Tibial nerve (tissue), 4 donors: ENCODE measurements at places on chromosomes 4 and X. TPM values are rescaled to one million over a fixed set of nuclear protein-coding genes. Genes with fewer than 3 reads are reported as not detected.
A peak's percentile ranks its signal among the peaks of the same experiment; 100 is the strongest.

The SMPX gene
- not detected for total RNA-seq

The SOD3 gene
- total RNA-seq = 359 TPM

The C4orf46 gene
- 3.6 TPM for total RNA-seq

The GLRA2 gene
- not detected for total RNA-seq

DNA sequence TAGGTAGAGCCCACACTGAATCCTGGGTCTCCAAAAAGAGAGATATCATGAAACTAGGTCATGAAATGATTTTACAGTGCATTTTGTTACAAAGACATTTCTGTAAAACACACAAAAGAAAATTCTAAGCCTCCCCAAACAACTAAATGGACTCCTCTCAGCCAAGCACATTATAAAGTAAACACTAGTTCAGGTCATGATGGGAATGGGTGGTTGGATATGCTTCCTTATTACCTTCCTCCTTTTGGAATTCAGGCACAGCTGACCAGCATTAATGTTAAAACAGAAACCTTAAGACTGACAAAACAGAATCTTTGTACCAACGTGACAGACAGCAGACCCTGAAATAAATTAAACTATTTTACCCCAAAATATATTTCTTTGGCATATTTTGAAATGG is 87.9 kb upstream of the NPY2R start:
- H3K27ac ChIP-seq = no peak overlapping the region
- no peak for DNase-seq
- no peaks in the 10 kb centered on the region for H3K4me1 ChIP-seq
- H3K4me3 ChIP-seq = no peak overlapping the region
- no peaks in the 10 kb centered on the region for H3K36me3 ChIP-seq
- no peaks in the 10 kb centered on the region for H3K27me3 ChIP-seq

DNA sequence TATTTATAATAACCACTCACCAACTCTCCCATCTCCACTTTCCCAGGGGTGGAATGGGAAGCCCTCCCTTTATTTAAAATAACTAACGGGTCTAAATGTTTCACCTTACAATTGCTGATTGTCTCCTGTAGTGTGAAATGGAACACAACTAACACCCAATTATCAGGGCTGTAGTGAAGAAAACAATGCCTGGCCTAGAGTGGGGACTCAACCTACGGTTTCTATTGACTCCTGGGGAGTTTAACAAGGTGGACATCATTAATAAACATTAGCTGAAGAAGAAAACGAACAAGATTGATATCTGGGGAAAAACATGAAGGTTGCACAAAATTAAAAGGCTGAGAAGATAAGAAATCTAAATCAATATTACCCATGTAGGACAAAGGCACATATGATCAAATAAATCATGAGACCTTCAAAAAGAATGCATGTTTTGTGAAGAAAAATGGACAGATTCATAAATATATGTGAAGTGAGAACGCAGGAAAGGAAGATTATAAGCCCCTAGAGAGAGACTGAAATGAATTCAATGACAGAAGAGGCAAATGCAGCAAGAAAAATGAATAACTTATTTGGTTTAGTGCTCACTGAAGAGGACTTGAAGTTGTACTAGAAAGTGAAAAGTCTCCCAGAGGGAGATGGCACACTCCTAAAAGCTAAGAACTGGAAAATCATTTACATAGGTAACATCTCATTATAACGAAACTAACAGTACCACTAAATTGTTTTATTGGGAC is 593.0 kb upstream of the AADAT start:
- DNase-seq = no peak
- no peak overlapping the region for H3K27ac ChIP-seq
- H3K4me1 ChIP-seq = no peaks in the 10 kb centered on the region

DNA sequence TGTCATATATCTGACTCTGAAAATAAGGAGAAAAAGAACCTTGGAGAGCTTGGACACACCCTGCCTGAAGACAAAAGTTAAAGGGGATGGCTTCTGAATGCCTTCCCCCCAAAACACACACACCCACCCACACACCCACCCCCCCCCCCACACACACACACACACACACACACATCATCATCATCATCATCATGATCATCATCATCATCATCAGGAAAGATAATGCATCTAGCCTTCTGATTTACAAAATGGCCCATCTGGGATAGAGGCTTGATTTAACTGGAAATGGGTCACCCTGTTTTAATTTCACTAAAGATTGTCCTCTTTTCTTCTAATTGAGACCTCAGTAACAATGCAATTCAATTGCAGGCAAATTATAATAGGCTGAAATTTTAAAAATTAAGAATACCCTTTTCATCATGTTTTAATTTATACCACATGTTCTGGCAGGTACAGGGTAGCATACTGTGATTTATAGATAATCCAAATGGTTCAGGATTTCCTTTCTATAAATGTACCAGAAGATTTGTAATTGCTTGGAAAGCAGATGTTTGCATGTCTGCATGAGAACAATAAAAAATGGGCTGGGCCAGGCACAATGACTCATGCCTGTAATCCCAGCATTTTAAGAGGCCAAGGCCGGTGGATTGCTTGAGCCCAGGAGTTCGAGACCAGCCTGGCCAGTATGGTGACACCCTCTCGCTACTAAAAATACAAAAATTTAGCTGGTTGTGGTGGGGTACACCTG is 56.5 kb downstream of the TRIM2 start:
- no peak overlapping the region for H3K4me3 ChIP-seq
- no peak overlapping the region for H3K27ac ChIP-seq
- H3K36me3 ChIP-seq = no peaks in the 10 kb centered on the region
- H3K4me1 ChIP-seq = no peaks in the 10 kb centered on the region
- DNase-seq = no peak

DNA sequence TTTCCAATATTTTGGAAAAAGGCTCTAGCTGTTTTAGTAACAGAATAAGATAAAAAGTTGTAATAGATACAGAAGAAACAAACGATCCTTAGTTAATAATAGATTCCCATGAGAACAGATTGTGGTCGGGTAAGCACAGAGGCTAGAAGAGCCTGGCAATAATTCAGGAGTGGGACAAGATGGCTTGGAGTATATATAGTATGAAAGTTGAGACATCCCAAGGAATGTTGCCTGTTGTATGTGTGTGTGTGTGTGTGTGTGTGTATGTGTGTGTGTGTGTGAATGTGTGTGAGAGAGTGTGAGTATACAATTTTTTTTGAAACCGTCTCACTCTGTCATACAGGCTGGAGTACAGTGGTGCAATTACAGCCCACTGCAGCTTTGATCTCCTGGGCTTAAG is 150.7 kb downstream of the PDGFC start:
- DNase-seq = no peak
- no peaks in the 10 kb centered on the region for H3K4me1 ChIP-seq
- no peak overlapping the region for H3K27ac ChIP-seq
- H3K36me3 ChIP-seq = no peaks in the 10 kb centered on the region

- H3K27ac ChIP-seq = no peak overlapping the region
- no peaks in the 10 kb centered on the region for H3K4me1 ChIP-seq
- no peak for DNase-seq
- no peaks in the 10 kb centered on the region for H3K27me3 ChIP-seq
- H3K36me3 ChIP-seq = no peaks in the 10 kb centered on the region
These were observed 34.8 kb downstream of the ASMT start for GRCh38 chrX:1649621-1650020.

DNA sequence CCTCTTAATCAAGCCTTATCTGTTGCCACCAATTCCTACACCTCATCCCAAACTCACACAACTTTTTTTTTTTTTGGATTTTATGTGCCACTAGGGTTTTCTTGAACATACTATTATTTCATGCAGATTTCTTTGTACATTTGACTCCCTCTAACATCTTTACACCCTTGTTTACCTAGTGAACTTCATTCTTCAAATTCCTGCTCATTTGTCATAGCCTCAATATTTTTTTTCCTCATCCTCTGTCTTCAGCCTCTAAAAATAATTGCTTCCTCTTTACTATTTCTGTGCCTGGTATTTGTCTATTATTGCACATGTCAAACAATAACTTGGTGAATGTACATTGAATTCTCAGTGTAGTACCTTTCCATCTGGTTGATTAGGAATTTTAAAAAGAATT is 22.0 kb downstream of the NBDY start:
- no peaks in the 10 kb centered on the region for H3K4me1 ChIP-seq
- H3K4me3 ChIP-seq = no peak overlapping the region
- no peak for DNase-seq
- H3K27ac ChIP-seq = no peak overlapping the region

DNA sequence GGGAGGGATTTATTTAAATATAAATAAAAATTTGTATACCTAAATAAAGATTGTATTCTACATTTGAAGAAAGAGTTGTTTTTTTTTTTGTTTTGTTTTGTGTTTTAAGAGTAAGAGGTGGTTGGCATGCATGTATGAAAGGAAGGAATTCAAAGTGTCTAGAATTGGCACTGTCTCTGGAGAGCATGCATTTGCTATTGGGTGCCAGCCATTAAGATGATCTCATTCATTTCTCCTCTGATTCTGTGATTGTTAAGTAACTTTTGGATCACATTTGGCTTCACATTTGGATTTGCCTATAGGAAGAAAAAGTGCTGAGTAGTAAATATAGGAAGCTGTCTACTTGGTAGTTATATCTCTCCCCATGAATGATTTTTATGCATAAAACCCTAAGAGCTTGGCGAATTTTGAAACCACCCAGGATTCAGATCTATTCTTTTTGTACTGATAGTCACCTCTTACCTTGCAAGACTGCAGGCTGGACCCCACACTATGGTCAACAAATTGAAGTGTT is 7.8 kb upstream of the BOD1L1 start:
- H3K27me3 ChIP-seq = no peaks in the 10 kb centered on the region
- peaks cover 2% of the 10 kb centered on the region for H3K4me1 ChIP-seq
- no peak for DNase-seq
- H3K4me3 ChIP-seq = no peak overlapping the region

DNA sequence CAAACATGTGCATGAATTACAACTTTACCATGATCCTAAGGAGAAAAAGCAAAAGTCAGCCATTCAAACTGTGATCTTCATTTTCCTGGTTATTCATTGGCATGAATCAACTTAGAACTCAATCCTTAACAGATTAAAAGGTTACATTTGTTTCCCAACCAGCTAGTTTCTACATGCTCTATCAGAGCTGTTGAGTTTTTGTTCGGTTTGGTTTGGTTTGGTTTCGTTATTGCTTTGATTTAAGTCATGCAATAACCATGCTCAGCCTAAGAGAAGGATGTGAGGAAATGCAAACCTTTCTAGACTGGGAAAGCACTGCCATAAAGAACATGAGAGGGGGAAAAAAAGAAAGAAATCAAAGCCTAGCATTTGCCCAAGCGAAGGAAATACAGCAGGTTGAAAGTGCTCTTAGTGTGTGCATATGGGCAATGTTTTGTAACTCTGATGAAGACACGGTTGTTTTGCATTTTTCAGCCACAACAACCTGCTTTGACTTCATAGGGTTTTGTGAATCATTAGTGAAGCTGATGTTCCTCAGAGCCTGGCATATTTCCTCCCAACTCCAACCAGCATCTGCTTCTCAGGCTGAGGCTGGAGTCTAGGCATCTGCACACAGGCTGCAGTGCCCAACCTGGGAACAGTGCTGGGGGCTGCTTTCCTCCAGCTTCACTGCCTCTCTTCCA is 234.3 kb downstream of the ZNF674 start:
- H3K36me3 ChIP-seq = no peaks in the 10 kb centered on the region
- no peaks in the 10 kb centered on the region for H3K4me1 ChIP-seq
- no peak overlapping the region for H3K27ac ChIP-seq
- H3K27me3 ChIP-seq = no peaks in the 10 kb centered on the region

- no peaks in the 10 kb centered on the region for H3K36me3 ChIP-seq
- H3K27ac ChIP-seq = no peak overlapping the region
- H3K4me1 ChIP-seq = no peaks in the 10 kb centered on the region
These were observed 30.4 kb upstream of the HPGDS start for GRCh38 chr4:94372991-94373390.

DNA sequence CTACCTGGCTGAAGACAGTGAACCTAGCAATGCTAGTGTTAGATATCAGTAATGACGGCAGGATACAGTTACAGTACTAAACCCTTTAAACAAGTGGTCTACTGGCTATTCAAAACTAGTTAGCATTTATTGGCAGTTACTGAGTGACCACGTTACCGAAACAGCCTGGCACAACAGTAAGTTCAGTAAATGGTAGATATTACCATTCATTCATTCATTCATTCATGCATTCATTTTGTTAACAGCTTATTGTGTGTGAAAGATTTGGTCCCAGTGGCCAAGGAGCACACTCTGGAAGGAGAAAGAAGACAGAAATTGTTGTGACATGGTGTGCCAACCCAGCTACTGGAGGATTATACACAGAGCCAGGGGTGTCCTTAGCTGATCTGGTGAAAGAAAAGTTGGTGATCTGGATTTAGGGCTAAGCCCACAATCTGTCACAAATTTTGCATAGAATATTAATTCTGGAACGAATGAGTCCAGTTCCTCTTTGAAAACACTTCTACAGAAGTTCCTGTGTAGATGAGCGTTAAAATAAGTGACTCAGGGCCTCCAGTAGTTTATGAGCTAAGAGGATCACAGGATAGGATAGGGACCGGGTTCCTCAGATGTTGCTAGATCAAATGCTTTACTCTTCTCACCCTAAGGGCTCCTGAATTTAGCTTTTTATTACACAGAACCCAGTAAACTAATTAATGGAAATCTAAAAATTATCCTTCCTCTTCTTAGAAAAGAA is 179.1 kb downstream of the CBR4 start:
- no peaks in the 10 kb centered on the region for H3K4me1 ChIP-seq
- no peaks in the 10 kb centered on the region for H3K27me3 ChIP-seq
- no peak for DNase-seq
- peak overlapping the region; percentile 76 for H3K4me3 ChIP-seq
- no peaks in the 10 kb centered on the region for H3K36me3 ChIP-seq

DNA sequence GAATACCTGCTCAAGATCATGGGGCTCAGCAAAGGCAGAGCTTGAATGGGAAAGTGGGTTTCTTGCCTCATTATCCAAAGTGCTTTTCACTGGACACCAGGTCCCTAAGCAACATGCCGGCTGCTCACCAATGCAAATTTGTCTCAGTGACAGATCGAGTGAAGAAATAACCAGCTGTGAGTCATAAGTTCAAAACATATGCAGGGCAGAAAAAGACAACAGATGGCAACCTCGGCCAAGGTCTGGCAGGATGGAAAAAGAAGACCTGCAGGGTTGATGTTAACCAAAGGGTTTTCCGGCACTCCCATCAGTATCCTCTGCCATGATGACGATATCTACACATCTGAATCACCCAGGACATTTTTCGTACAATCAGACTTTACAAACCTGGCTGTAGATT is 124.1 kb downstream of the AFAP1 start:
- H3K4me1 ChIP-seq = no peaks in the 10 kb centered on the region
- no peak overlapping the region for H3K27ac ChIP-seq
- H3K27me3 ChIP-seq = no peaks in the 10 kb centered on the region
- no peak for DNase-seq
- no peak overlapping the region for H3K4me3 ChIP-seq
- H3K36me3 ChIP-seq = no peaks in the 10 kb centered on the region

DNA sequence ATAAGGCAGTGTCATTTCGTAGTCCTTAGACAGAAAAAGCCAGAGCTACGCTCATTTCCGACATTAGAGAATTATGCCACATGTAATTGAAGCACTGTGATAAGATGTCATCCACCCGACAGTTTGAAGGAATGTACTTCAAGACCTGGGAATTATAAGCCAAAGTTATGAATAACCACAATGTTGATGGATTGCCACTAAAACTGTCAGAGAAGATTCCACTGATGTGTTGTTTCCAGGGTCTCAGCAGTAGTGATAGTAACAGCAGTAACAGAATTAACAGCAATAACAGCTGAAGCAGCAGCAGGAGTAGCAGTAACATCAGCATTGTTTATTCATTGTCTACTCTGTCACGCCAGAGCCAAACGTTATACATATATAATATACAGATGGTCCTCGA is 24.7 kb downstream of the RAB33A start:
- no peaks in the 10 kb centered on the region for H3K4me1 ChIP-seq
- no peak overlapping the region for H3K4me3 ChIP-seq
- no peak for DNase-seq
- H3K27me3 ChIP-seq = peaks cover 6% of the 10 kb centered on the region
